NCI-H446 (cell line): ENCODE measurements at places on chromosomes 13 and 19.

DNA sequence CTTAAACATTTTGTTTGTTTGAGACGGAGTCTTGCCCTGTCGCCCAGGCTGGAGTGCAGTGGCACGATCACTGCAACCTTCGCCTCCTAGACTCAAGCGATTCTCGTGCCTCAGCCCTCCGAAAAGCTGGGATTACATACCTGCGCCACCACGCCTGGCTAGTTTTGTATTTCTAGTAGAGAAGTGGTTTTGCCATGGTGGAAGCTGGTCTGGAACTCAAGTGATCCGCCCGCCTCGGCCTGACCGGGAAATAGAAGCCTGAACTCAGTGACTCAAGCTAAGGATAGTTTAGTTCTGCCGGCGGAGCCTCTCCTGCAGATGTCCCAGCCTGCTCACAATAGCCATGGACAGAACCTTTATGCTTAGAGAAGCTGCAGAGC, 53.0 kb upstream of the ZNF254 start:
- DNase-seq, result no peak

DNA sequence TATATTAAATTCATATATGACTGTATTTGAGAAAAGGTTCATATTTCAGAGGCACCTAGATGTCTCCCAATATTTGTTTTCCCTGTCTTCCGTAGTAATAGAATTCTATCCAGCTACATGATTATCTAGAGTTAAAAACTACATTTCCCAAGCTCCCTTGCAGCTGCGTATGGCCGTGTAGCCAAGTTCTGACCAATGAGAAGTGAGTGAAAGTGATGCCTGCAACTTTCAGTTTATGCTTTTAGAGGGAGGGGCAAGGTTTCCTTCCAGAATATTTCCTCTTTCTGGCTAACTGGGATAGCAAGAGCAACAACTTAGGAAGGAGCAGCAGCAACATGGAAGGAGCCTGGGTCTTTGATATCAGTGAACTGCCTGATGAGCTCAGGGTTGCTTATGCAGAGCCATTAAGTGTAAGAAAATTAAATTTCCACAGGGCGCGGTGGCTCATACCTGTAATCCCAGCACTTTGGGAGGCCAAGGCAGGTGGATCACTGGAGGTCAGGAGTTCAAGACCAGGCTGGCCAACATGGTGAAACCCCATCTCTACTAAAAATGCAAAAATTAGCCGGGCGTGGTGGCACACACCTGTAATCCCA, 23.2 kb upstream of the CYP2A13 start:
- no peak for DNase-seq

DNA sequence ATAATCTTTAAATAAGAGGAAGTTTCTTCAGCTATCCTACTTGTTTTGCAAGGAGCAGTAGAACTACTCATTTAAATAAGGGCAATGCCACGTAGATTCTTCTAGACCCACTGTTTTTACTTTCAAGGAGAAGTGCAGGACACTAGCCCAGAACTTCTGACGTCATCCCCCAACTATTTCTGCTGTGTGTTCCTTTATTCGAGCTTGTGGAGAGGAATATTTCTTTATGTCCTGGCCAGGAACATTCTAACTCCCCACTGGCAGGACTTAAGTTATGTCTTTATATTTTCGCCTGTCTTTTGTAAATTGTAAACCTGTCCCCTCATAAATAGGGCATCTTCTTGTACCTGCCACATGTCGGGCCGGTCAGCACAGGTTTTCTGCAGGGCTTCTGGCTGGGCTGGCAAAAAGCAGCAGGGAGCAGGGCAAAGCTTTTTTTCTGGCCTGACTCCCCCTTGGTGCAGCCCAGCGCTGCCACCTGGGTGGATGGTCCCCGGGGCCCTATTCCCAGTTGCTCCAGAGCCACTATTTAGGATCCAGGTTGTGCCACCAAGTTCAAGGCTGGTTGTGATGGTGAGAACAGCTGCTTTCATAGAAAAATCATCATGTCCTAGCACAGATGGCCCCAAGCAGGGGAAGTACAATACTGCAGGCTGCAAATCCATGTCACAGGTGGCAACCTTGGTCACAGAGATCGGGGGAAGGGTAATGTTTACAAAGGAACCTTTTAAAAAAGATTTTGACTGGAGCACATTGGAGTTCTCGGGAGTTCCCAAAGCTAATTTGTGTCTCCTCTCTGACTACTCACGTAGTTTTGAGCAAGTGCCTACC, 1.8 kb downstream of the MBNL2 start:
- peak; percentile 20 for DNase-seq

- no peak for DNase-seq
These were observed 298.9 kb downstream of the ENOX1 start for GRCh38 chr13:43487885-43488284.

GRCh38 chr19:15722956-15723355, 4.9 kb upstream of the OR10H2 start:
- DNase-seq, result no peak

DNA sequence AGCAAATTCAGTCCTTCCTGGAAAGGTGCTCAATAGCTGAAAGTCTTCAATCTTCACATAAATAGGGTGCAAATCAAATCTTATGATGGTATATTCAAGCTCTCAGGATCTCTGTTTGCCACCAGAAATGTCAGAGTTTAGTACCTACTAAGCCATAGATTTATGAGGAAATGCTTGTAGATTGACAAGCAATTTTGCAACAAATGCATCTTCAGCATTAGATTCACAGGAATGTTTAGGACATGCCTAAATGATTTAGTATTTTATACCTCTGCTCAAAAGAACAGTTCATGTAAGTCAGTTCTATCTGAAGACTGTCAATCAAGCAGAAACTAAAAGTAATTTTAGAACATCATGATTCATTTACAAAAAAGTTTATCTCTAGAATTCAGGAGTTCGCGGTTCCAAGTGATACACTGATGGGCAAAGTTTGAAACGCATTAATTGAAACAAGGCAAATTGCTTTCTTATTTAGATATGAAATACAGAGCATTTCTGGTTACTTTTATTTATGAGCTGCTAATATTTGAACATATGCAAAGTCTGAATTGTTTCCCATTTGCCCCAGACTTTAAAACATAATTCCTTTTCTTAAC, 65.7 kb downstream of the DACH1 start:
- no peak for DNase-seq
